ENCODE measurements at places on chromosomes 12 and 14.

DNA sequence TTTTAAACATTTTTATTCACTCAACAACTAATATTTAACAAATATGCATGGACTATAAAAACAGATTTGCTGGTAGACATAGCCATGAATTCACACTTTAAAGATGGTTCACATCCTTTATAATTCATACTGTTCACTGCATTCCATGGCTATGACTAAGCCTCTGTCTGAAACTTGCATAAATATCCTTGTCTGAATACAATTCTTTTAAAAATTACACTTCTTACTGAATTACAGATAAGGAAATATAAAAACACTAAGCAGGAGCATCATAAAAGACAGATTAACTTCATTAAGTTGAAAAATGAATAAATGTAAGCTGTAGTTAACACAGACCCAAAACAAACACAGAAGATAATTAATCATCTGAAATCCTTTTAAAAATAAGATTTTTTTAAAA lies 53.8 kb downstream of the GXYLT1 start:
- no peak for DNase-seq

DNA sequence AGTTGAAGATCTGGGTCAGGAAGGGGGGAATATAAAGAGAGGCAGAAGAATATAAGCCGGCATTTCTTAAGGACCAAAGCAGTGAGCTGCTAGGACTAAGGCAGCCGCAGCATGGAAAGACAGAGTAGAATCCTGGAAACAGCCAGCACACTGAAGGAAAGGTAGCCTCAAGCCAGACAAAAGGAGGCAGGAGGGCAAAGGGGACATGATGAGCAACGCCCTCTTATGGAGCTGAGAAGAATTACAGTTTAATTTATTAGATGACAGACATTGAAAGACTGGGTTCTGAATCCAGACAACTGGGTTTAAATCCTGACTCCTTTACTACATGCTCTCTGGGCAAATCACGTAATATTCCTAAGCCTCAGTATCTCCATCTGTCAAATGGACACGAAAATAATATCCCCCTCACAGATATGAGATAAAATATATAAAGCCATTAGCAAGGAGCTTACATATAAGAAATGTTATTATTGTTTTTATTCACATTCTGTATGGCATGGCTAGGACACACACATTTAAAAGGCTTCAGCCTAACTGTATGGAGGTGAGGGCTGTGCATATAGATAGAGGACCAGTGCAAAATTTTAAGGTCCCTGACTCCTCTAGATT lies 8.1 kb upstream of the PCED1B start:
- no peak for DNase-seq

- DNase-seq: no peak
Measured at GRCh38 chr12:46266382-46266791, 2.5 kb downstream of the SLC38A1 start.

GRCh38 chr14:38127784-38128183 lies 79.9 kb upstream of the SSTR1 start:
- no peak for DNase-seq

- no peak for DNase-seq
Measured at GRCh38 chr12:71945883-71946282, 7.2 kb downstream of the TPH2 start.

GRCh38 chr12:85322715-85323114 lies 42.7 kb downstream of the ALX1 start:
- no peak for DNase-seq

GRCh38 chr12:120944645-120945217 lies 33.6 kb upstream of the HNF1A start:
- DNase-seq: no peak

DNA sequence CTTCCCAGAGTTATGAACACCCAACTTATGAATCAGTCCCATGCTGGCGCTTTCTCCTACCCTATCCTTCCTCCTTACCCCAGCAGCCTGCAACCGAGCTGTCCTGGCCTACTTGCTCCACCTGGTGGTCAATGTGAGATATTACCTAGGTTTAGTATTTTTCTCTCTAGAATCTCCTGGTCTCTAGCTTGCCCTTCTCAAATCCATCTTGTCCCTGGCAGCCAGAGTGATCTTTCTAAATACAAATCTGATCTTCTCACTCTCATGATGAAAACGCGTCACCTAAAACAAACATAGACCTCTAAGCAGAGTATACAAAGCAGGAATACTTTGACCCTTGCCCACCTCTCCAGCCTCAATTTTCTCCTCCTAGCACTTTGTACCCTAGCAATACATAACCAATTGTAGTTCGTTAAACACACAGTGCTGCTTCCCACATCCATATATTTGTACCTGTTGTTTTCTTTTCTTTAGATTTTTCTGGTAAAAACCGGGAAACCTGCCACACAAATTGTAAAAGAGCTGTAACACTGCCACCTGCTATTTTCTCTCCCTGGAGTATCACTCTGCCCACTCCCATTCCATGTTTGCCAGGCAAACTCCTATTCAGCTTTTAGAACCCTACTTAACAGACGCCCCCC lies 20.0 kb upstream of the TCP11L2 start:
- no peak for DNase-seq

DNA sequence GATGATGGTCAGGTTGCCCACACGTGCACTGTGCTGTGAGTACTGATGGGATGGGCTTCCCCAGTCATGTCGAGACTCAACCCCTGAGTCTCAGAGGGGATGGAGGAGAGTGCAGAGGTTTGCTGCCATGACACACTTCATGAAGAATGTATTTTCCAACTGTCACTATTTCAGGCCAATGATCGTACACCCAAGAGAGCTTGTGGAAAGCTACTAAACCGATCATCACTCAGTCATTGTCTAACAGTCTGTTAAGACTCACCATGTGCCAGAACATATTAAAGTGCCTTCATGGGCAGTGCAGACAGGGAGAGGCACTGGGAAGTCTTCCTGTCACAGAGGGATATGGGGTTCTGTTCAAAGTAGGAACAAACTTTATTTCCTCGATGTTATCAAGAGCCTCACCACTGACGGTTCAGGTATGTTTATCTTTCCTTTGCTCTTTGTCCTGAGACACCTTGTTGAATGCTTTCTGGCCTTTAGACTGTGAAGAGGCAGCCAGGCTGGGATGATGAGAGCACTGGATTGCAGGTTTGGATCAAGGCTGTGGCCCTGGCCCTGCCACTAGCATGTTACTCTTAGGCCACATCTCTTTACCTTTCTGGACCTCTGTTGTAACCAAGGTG lies 41.6 kb upstream of the NTF3 start:
- no peak for DNase-seq

DNA sequence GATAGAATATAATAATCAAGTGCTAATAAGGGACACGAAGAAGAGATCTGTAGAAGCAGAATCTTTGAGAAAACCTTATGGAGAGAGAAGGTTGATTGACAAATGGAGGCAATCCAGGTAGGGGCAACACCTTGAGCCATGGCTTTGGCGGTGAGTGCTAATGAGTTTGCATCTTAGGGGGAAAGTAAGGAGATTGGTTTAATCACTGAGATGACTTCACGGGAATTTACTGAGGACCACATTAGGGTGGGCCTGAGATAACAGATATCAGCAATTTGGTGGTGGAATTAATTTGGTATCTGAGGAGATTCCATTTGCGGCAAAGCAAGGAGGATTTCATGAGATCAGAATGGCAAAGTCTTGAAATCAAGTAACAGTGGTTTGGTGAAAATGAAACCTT lies 1.8 kb upstream of the LARP4 start:
- DNase-seq: peak; percentile 47

GRCh38 chr12:6551496-6552139 lies 4.2 kb downstream of the IFFO1 start:
- no peak for DNase-seq

DNA sequence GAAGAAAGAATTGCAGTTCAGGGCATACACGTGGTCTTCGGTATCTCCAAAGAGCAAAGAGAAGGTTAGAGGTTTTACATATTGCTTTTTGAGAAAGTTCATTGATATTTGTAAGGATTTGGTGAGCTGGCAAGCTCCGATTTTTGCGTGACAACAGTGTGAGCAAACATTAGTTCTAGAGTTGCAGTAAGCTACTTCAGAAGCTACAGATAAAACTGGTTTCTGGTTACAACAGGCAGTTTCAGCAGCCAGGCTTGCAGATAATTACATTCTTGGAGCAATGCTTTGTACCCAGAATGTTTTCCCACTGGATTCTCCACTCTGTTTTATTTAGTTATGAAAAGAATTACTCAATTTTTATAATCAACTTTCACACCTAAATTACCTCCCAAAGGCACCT lies 28.2 kb downstream of the KLRK1 start:
- no peak for DNase-seq

DNA sequence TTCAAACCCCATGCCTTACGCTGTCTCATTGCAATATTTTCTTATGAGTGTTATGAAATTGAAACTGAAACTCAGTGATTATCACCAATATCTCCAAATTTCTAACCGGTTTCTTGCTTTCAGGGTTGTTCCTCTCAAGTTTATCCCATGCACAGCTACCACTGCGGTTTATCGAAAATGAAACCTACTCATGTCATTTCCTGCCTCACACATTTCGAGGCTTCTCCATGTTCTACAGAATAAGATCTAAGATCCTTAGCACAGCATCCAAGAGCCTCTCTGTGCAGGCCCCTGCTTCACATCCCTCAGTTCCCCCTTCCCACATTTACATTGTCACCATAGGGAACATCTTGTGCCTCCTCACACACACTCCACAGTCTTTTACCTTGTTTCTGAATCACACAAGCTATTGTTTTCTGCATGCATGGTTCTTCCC lies 45.5 kb upstream of the FAR2 start:
- no peak for DNase-seq

GRCh38 chr14:95048771-95049312 lies 108.5 kb downstream of the DICER1 start:
- no peak for DNase-seq

GRCh38 chr12:130245251-130245650 lies 83.0 kb downstream of the FZD10 start:
- DNase-seq: no peak

DNA sequence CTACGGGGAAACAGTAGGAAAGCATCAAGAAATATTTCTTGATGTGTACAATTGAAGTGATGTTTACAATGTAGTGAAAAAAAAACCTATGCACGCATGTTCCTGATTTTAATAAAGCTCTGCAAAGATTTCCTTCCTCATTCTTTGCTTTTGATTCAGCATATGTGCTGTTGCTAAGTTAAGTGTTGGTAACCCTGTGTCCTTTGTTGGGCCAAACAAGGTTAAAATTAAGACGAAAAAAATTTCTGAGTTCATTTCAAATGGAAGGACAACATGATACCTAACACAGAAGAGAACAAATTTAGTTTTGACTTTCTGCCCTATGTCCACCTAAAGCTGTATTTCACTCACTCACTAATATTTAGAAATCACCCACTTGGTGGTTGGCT lies 62.8 kb downstream of the PPP2R5C start:
- DNase-seq: no peak

DNA sequence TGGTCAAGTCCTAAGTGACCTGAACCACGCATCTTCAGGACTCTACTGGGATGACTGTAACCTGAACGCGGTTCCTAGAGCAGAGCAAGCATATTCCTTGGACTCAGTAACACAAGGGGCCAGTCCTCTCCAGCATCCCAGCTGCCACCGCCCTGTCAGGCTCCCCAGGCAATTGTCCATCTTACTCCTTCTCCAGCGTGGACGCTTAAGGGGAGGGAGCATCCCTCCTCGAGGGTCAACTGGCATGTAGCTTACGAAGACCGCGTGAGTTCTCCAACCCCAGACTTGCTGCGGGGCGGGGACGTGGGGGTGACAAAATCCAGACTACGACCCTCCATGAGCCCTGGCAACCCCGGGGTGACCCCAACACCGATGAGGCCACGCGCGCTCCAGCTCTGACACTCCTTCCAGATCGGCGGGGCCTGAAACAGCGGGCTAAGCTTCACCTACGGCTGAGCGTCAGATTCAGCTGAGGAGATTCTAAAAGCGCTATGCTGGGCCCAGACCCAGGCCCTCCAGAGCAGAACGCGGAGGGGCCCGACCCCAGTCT lies 846 bp upstream of the MTHFD1 start:
- no peak for DNase-seq

DNA sequence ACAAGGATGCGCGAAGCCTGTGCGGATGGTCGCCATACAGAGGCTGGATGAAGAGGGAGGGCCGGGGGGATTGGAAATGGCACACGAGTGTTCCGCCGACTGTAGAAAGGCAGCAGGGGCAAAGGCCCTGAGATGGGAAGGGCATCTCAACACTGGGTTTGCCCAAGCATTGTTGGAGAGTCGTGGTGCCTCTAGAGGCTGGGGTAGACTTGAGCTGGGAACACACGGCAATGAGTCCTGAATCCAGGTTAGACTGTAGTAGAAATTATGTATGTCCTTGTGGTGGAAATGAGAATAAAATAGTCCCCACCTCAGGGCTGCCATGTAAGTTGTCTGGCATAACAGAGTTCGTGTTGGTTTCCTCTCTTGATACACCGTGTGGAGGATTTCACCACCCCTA lies 83.8 kb upstream of the CCND2 start:
- no peak for DNase-seq

DNA sequence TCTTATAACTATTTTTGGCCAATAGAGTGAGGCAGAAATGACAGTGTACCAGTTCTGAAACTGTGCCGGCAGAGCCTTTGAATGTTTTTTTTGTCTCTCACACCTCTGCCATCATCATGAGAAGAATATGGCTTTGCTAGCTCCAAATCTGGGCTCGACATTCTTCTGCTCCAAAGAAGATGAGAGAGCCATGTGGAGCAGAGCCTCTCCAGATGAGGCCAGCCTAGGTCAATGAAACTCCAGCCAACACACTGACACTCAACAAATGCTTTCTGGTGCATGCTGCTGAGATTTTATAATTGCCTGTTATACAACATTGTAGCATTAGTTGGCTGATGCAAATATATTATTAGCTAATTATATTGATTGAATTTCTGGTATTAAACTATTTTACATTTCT lies 154.7 kb downstream of the SLC38A4 start:
- DNase-seq: no peak

DNA sequence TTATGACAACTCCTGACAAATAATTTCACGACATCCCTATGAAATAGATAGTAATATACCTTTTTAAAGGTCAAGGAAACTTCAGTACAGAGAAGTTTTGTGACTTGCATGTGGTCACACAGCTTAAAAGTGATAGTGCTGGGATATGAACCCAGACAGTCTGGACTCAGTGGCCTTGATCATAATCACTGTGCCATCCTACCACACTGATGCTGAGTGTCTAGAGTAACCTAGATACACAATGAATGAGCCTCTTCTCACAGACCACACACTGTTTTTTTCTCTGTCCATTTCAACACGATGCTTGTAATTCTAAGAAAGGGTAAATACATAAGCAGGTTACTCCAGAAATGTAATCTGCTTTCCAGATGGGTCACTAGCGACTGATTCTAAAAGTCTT lies 88.2 kb downstream of the SYNE2 start:
- no peak for DNase-seq

GRCh38 chr12:121252712-121253345 lies 42.9 kb downstream of the P2RX4 start:
- no peak for DNase-seq
